ENCODE measurements at places on chromosomes 11 and 22. TPM values are rescaled to one million over a fixed set of nuclear protein-coding genes. Genes with fewer than 3 reads are reported as not detected.

The RFPL2 gene
- not detected for total RNA-seq

The DBX1 gene
- total RNA-seq: not detected

- DNase-seq: no peak
Observed at GRCh38 chr11:122279194-122279593, 163.2 kb upstream of the BLID start.

- DNase-seq: no peak
Observed at GRCh38 chr11:63906087-63906486, 10.9 kb downstream of the RCOR2 start.

DNA sequence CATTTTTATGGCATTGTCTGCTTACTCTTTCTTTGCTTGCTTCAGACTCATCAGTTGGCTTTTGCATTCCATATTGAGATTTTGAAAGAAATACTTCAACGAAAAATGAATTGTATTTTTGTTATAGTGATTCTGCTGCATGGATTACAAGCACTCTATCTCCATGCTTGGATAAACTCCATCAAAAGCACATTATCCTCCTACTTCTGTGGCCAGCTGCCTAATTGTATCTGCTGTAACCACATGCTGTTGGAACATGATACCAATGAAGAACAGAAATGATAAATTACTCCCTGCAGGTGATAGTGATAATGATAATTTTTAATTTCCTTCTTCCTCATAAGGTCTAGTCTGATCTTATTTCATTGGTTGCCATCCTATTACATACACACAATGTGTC, 100.8 kb downstream of the PRMT3 start:
- DNase-seq: no peak

- DNase-seq: no peak
Observed at GRCh38 chr11:126115127-126115495, 52.4 kb upstream of the CDON start.
